ENCODE measurements at places on chromosomes 4 and X. TPM values are rescaled to one million over a fixed set of nuclear protein-coding genes. Genes with fewer than 3 reads are reported as not detected.

The NR3C2 gene
- 53.3 TPM for total RNA-seq

The CDK16 gene
- total RNA-seq, result 60.4 TPM

The SPANXD gene
- total RNA-seq, result not detected

The DMD gene
- total RNA-seq, result not detected

The TLR1 gene
- total RNA-seq, result 24.0 TPM

The PAGE1 gene
- total RNA-seq, result not detected

The ASMT gene
- total RNA-seq, result 0.98 TPM

The IL9R gene
- total RNA-seq, result 15.9 TPM

The NDP gene
- not detected for total RNA-seq

The MAGEC3 gene
- not detected for total RNA-seq

The SCFD2 gene
- 25.9 TPM for total RNA-seq

The SLIT2 gene
- 0.50 TPM for total RNA-seq

The TLR2 gene
- total RNA-seq, result 2.3 TPM

The FGFR3 gene
- total RNA-seq, result 0.91 TPM

The CLNK gene
- total RNA-seq, result 0.07 TPM

The ARHGAP24 gene
- total RNA-seq, result 1.8 TPM

The MTNR1A gene
- total RNA-seq, result not detected

The ASB12 gene
- total RNA-seq, result 0.56 TPM

DNA sequence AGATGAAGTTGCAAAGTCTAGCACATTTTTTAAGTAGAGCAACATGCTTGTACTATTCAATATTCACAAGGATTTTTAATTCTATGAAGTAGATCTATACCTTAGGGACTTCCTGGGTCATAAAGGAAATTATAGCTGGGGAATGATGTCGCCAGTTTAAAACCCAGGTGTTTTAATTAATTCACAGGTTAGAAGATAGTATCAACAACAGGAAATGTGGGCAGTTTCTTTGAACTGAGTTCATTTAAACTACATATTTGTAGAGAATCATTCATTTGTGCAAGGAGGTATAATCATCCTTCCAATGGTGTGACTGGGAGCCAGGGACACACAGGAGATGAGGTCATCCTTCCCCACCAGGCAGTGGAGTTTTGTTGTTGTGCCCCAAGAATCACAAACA, 181.3 kb upstream of the KLF3 start:
- DNase-seq, result no peak

DNA sequence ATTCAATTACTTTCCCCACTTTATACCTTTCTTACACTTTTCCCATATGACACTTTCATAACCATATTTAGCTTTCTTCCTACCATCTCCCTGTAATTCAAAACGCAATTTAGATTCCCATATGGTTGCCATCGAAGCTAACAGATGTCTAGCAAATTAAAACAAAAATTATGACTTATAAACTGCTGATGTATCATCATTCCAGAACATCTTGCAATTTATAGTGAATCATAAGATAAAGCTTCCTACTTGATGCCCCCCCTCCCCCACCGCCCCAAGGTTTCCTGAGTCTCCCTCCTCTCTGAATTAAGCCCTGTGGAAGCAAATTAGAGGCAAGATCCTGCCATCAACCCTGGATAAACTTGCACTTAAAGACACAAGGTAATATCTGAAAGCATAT, 5.4 kb downstream of the TSPAN5 start:
- DNase-seq, result no peak

DNA sequence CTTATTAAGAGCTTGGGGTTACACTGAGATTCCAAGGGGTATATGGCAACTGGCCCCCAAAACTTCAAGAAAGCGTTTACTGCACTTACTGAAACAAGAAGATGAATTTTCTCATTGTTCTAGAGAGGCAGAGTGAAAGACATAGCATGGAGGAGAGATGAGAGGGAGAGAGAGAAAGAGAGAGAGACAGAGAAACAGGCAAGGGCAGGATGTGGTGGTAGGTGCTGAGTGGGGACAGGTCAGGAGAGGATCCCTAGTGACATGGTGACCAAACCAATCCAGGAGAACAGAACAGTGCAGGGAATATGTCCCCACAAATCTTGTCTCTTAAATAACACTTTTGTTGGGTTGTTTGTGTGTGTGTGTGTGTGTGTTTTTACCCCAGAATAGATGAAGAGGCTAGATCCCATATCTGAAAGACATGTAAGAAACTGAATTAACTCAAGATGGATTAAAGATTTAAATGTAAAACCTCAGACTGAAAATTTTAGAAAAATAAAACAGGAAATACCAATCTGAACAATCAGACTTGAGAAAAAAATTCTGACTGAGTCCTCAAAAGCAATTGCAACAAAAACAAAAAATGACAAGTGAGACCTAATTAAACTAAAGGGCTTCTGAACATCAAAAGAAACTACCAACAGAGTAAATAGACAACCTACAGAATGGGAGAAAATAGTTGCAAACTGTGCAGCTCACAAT, 202.2 kb downstream of the QDPR start:
- no peak for DNase-seq

GRCh38 chr4:19167311-19167710, 1084.4 kb upstream of the SLIT2 start:
- no peak for DNase-seq

DNA sequence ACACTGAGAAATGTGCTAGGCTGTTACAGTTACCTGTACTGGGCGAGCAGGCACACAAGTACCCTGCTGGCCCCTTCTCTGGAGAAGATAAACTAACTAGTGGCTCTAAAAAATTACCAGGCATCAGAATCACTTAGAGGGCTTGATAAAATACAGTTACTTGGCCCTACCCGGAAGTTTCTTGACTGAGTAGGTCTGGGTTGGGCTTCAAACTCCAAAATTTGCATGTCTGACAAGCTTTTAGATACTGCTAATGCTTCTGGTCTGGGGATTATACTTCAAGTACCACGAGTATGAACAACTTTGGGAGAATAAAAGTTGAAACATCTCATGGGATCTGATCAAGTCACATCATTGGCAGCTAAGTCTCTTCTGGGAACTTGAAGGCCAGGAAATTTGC, 30.8 kb downstream of the CEP135 start:
- DNase-seq, result no peak

DNA sequence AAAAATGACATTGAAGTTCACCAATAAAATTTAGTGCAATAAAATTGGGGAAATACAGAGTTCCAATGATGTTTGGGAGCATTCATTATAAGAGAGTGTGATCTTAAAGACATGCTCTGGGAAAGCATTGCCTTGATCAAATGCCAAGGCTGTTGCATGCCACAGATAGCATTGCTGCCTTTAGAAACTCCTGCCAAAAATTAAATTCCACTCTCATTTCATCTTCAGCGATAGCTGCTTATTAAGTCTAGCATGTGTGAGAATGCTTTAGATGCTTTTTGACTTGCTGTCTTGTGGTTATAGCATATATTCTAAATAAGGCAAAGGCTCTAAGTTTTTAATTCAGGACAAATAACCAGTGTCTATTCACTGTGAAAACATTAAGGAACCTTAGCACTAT, 49.3 kb downstream of the NPNT start:
- DNase-seq, result no peak

DNA sequence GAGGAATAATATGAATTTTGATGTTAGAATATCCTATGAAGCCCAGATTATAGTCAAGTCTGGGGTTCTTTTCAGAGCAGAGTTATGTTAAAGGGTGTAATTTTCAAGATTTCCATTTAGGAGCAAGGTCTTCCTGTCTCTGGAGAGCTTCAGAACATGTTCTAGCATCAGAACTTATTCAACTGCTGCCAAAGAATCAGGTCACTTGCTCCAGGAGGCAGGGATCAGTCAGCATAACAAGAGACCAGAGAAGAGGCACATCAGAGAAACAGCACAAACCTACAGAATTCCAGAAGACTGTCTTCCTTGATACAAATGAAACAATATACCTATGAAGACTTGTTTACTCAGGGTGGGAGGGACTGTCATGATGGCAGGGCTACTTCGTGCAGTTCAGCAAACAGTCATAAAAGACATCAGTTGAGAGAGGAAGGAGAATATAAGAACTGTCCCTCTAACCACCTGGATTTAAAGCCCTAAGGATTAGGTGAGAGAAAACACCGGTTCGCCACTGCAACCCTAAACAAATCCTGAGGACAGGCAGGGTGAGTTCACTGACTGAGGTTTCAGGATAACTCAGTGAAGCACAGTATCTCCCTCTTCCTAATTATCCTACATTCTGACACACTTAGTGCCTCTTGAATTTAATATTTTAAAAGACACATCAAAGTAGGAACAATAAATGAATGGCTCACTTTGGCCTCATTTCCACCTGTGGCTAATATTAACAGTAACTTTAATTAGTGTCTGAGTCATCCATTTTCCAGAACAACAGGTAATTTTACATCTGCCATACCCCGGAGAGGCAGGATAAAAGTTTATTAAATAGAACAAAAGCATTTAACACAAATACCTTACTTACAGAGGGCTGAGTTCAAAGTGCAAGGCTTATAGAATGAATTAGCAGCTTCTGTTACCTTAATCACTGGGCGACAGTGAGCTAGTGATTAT, 93.0 kb downstream of the HDAC8 start:
- DNase-seq, result no peak

DNA sequence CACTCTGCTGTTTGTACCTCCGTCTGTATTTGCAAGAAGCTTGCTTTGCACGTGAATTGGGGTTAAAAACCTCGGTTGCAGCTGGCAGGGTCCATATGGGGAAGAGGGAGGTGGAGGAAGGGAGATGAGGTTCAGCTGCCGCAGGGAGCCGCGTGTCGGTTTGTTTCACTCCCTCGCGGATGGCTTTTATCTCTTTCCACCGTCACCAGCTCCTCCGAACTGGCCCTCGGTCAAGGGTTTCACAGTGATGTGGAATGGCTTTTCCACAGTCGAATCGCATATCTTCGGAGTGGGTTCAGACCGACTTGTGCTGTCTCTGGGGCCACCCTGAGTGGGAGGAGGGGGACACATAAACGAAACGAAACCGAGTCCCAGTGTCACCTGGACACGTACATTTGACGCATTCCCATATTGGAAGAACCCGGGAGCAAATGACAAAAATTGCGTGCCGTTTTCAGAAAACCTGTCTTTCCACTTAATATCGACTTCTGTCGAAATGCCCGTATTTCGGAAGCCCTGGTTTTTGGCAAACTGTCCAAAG, 929 bp downstream of the ZBTB33 start:
- no peak for DNase-seq

DNA sequence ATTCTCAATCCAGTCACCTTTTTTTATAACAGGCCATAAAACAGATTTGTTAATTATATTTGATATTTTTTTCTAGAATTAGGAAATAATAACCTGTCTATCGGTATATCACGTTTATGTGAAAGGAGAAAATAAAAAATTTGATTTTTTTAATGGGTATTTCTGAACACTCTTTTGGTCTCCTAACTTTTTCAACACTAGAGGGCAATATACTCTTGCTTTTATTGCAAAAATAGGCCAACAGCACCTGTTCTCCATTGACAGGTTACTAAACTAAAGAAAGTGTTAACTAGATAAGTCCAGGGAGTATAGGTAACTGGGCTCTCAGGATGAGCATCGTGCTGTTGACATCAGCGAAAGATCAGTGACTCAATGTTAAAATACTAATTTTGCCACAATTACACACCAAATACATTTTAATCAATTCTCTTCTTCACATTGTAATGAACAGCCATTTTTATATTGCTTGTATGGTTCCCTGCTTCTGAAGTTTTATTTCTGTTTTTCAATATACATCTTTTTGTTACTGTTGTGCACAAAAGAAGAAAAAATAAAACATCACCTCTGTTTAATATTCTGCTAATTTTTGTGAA, 22.8 kb downstream of the NDST4 start:
- no peak for DNase-seq

DNA sequence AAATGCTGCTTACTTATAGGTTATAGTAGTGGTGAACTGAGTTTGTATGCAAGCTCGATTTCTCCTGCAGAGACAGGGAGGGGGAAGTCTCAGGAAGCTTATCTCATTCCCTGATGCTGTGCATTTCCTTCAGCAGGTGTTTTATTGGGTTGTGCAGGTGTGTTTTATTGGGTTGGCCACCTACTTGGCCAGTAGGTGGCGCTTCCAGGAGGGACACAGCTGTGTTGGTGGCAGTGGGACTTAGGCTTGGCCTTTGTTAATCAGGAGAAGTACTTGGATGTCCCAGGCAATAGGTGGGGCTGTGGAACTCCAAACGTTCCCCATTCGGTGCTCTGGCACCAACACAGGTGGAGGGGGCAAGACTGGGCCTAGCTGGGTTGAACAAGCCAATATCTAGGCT, 196.0 kb upstream of the DCAF8L1 start:
- DNase-seq, result no peak

- DNase-seq, result no peak
These were observed 57.7 kb upstream of the TENM3 start for GRCh38 chr4:182185491-182185890.

DNA sequence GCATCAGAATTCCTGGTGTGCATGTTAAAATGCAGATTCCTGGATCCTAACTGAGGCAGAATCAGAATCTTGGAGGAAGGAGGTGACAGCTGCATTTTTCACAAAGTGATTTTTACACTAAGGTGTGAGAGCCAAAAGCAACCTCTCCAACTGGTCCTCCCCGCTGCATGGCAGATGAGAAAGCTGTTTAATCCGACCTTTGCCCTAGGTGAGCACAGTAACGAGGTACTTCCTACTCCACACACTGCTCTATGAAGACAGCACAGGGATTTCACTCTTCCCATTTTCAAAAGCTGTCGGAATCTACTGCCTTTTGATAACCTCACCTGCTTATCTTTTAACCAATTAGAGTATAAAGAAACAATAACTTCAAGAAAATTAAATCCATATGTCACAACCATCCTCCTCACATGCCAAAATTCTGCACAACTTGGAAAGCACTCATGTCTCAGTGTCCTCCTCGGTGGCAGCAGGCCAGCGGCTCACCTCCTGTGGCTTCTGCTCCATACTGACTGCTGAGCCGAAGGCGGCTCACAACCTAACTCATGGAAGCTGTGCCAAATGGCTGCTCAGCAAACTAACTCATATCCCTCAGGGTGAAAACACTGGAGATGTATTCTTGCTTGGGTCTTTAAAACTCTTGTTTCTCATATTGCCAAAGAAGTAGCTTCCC, 3.6 kb downstream of the CASP6 start:
- DNase-seq, result no peak

- no peak for DNase-seq
These were observed 9.1 kb upstream of the CTSO start for GRCh38 chr4:155962767-155963166.

- no peak for DNase-seq
These were observed 75.1 kb upstream of the DDX3X start for GRCh38 chrX:41258871-41259270.

GRCh38 chr4:120842031-120842430, 80.5 kb downstream of the PRDM5 start:
- DNase-seq, result no peak

GRCh38 chr4:41299486-41299885, 42.8 kb downstream of the UCHL1 start:
- DNase-seq, result no peak

- no peak for DNase-seq
These were observed 32.7 kb downstream of the NFKB1 start for GRCh38 chr4:102533904-102534303.

Measured in T-cell (primary cell).